ENCODE measurements at places on chromosomes 11 and 22.

- peaks cover 2% of the 10 kb centered on the region for H3K27me3 ChIP-seq
- peaks cover 18% of the 10 kb centered on the region for H3K4me1 ChIP-seq
- H3K4me3 ChIP-seq, result no peak overlapping the region
- DNase-seq, result no peak
- no peak overlapping the region for H3K27ac ChIP-seq
Measured at GRCh38 chr11:120827820-120828219, 196.1 kb upstream of the TBCEL start.

GRCh38 chr11:86812981-86813380 is 12.6 kb downstream of the PRSS23 start:
- H3K4me1 ChIP-seq, result peaks cover 16% of the 10 kb centered on the region
- DNase-seq, result no peak
- no peak overlapping the region for H3K27ac ChIP-seq
- H3K36me3 ChIP-seq, result peaks cover 5% of the 10 kb centered on the region
- no peaks in the 10 kb centered on the region for H3K27me3 ChIP-seq
- no peak overlapping the region for H3K4me3 ChIP-seq

DNA sequence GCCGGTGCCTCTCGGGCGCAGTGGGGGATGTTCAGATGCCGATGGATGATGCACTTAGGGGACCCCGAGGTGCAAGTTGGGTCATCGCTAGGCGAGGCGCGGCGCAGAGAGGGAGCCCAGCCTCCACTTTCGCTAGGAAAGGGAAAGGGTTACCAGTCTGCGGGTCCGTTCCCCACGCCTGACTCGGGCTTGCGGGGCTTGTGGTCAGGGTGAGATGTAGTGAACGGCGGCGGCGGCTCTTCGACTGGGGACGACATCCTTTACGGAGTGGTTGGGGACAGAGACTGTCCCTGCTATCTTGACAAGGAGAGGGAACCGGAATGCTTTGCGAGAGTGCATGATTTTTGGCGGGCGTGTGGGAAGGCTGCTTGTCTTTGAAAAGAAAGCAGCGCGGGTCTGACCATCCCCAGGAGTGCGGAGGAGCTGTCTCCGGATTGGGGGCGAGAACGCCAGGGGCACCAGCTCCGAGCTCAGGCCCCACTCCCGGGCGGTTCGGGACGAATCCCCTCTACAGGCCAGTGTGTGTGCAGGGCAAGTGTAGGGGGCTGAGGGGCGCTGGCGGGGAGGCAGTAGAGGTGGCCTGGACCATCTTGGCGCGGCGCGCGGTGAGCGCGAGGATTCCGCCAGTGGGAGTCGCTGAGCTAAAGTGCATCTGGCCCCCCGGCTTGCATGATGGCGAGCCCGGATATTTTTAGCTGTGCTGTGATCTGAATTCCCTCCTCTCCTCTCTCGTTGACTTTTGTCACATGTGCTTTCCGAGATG is 1.1 kb downstream of the FAT3 start:
- H3K4me3 ChIP-seq, result peak overlapping the region; percentile 95
- peak overlapping the region; percentile 94 for H3K27ac ChIP-seq
- peaks cover 59% of the 10 kb centered on the region for H3K4me1 ChIP-seq
- no peaks in the 10 kb centered on the region for H3K36me3 ChIP-seq
- H3K27me3 ChIP-seq, result peaks cover 68% of the 10 kb centered on the region
- DNase-seq, result peak; percentile 44

- H3K27ac ChIP-seq, result no peak overlapping the region
- H3K27me3 ChIP-seq, result no peaks in the 10 kb centered on the region
- no peaks in the 10 kb centered on the region for H3K4me1 ChIP-seq
- H3K36me3 ChIP-seq, result no peaks in the 10 kb centered on the region
- H3K4me3 ChIP-seq, result no peak overlapping the region
Measured at GRCh38 chr11:120959189-120959588, 64.7 kb upstream of the TBCEL start.

GRCh38 chr11:16942342-16942741 is 71.9 kb downstream of the PLEKHA7 start:
- H3K27me3 ChIP-seq, result no peaks in the 10 kb centered on the region
- no peak overlapping the region for H3K4me3 ChIP-seq
- H3K4me1 ChIP-seq, result peaks cover 8% of the 10 kb centered on the region
- no peak overlapping the region for H3K27ac ChIP-seq
- no peaks in the 10 kb centered on the region for H3K36me3 ChIP-seq
- DNase-seq, result no peak

DNA sequence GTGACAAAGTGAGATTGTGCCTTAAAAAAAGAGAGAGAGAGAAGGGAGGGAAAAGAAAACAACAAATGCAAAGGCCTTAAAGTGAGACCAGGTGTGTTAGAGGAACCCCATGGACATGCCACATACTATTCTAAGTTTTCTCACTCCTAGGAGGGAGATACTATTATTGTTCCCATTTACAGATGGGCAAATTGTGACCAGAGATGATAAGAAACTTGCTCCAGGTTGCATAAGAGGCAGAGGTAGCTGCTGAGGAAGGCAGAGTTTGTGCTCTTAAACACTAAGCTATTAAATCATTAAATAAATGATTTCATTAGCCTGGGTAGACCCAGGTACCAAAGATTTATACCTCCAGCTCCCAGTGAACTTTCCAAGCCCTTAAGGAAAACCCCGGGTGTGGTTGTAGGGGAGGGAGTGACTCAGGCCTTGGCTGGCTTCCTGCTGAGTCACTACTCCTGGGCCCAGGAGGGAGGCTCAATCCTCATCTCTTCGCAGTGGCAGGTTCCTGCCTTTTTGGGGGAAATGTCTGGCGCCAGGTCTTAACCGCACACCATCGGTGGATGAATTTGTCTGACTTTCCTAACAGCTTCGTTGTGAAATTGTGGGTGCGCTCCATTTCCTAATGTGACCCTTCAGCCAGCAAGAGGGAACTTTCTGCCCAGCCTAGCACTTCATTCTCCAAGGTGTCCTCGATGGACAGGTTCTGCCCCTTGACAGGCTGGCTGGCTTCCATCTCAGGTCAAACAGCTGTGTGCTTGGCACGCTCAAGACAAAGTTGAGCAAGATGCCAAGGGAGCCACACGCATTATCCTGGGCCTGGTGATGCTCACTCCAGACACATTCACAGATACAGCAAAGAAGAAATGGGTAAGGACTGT is 33.4 kb upstream of the PTPRJ start:
- no peaks in the 10 kb centered on the region for H3K36me3 ChIP-seq
- no peak overlapping the region for H3K4me3 ChIP-seq
- peaks cover 23% of the 10 kb centered on the region for H3K4me1 ChIP-seq
- H3K27ac ChIP-seq, result peak overlapping the region; percentile 57
- no peaks in the 10 kb centered on the region for H3K27me3 ChIP-seq
